ENCODE measurements at places on chromosomes 3 and 15. TPM values are rescaled to one million over a fixed set of nuclear protein-coding genes. Genes with fewer than 3 reads are reported as not detected.

The GOLGA8S gene
- total RNA-seq: not detected

The ZDHHC3 gene
- total RNA-seq: 136 TPM

The PEX5L gene
- total RNA-seq: not detected

The WNT5A gene
- not detected for total RNA-seq

GRCh38 chr3:161295325-161295724, 74.2 kb downstream of the NMD3 start:
- no peak for DNase-seq

- DNase-seq: no peak
Measured at GRCh38 chr3:138694287-138695007, 85.9 kb downstream of the FAIM start.

- DNase-seq: no peak
Measured at GRCh38 chr15:65578904-65579728, 31.8 kb downstream of the INTS14 start.

DNA sequence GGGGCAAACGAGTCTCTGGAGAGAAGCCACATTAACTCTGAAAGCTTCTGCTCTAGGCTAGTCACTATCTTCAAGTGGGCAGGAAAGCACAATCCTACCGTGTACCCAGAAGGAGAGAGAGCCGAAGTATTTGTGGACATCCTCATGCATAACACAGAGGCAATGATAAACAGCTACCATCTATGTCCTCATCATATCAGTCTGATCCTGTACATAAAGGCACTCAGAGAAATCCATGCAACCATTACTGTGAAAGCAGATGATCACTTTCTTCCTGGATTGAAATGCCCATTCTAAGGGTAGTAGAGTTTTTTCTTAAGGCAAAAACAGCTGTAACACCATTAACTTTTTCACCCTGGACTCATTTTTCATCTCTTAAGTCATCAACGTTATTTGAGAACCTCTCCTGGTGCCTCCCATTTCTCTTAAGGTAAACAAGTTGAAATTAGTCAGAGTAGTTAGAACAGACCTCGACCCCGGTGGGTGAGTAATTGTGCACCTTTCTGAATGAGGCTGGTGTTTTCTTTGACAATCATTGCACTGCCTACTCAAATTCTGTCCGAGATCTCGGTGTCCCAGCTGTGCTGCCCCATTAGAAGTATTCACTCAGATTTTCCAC, 327.4 kb downstream of the SHQ1 start:
- no peak for DNase-seq

DNA sequence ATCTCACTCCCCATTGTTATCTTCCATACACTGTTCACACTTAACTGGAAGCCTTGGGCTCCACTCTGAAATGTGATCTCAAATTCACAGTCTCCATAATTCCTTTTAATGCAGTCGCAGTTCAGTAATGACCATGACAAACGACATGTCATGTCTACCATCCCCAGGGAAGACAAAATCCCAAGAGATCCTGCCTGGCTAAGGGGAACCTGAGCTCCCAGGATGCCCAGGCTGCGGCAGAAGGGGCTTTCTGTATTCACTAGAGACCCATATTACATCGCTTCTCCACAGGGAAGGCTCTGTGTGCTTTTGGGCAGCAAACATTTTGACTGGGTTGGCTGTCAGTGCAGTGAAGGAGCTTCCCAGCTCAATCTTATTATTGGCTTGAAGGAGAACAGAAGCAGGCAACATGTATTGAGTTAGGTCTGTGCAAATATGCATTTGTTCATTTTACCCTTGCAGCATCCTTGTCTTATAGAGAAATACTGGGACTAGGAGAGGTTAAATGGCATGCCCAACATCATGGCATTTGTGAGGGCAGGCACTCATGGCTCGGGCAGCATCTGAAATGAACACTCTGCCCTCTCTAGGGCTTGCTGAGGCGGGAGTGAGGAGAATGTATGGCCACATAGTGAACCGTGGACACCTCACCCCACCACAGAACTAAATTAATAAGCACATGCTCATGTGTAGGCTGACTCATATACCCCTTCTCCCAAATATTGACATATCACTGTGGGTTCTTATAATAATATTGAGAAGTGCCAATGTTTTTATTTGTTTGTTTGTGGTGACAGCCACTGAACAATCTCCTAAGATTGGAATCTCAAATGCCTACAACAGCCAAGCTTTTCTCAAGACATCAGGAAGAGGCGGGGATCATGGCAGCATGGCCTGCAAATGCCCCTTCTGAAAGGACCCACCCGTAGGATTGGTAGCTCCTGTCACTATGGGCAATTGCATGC, 141.6 kb upstream of the FOXB1 start:
- DNase-seq: no peak

GRCh38 chr3:38026856-38027255, 2.6 kb downstream of the PLCD1 start:
- DNase-seq: no peak

DNA sequence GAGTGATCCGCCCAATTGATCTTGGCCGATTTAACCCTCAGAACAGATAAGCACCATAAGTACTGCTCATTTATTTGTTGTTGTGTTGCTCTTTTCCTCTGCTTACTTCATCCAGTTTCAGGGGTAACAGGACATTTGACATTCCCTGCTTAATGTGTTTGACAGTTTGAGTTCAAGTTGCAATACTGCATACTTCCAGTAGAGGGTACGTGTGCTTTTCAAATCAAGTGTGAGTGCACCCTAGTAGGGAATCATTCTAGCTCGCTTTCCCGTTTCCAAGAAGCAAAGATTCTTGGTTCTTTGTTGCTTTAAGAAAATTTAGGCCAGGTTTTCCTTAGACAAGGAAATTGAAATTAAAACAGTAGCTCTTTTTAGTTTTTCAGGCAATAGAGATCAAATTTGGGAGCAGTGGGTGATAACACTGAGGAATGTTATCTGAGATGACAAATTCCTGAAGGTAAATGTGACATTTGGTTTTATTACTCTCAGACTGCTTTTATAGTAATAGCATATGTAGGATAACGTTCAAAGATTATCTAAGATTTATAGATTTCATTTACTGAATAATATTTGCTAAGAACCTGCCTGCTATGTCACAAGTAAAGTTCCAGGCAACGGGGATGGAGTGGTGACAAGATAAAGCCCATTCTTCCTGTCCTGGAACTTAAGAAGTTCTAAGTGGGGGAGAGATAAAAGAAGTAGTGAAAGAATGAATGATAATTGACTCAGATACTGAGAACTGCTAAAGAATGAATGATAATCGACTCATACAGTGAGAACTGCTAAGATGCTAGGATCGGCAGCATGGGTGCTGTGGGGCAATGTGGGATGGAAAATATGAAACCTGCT, 73.3 kb downstream of the SYNPR start:
- DNase-seq: peak; percentile 65

DNA sequence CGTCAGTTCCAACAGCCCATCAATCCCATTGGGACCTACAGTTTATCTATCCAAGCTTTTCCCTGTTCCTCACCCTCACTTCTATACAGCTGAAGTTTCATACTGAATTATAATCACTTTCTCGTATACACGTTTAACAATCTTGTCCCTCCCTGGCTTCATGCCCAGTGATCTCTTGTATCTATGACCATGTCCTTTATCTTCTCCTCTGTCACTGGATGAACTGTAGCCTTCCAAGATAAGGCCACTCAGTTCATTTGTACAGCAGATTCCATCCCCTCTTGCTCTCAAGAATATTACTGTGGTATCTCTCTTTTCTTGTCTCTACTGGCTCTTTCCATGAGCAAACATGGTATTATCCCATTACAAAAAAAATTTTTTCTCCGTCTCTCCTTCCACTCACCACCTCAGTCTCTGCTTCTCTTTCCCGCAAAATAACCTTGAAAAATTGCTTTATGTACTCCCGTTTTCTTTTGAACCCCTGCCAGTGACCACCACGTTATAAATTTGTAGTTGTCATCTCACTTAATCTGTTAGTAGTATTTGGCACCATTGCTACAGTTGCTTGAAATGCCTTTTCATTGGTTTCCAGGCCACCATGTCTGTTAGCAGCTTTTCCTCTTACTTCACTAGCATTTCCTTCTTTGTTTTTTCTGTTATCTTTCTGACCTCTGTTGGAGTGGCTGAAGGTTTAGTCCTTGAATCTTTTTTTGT, 9.4 kb downstream of the CTNNB1 start:
- no peak for DNase-seq

- peak; percentile 30 for DNase-seq
Measured at GRCh38 chr15:79168922-79169456, 78.4 kb upstream of the RASGRF1 start.

Data from HT-29 (cell line).